Activated naive CD4-positive, alpha-beta T cell treated with anti-CD3 and anti-CD28 coated beads, Interleukin-2, amount 10 ng/mL, durations not matched to agents 7 days and 5 days (primary cell): ENCODE measurements at places on chromosomes 12 and 14.

GRCh38 chr12:66829660-66830325, 150.9 kb upstream of the GRIP1 start:
- DNase-seq = peak; percentile 26
- peaks cover 2% of the 10 kb centered on the region for H3K36me3 ChIP-seq
- H3K27ac ChIP-seq = peak overlapping the region; percentile 86
- peaks cover 5% of the 10 kb centered on the region for H3K27me3 ChIP-seq

GRCh38 chr12:68065687-68066086, 76.4 kb downstream of the IFNG-AS1 start:
- H3K27ac ChIP-seq = no peak overlapping the region
- H3K27me3 ChIP-seq = no peaks in the 10 kb centered on the region
- DNase-seq = no peak
- no peaks in the 10 kb centered on the region for H3K4me1 ChIP-seq
- peaks cover 10% of the 10 kb centered on the region for H3K36me3 ChIP-seq
- H3K4me3 ChIP-seq = no peak overlapping the region

GRCh38 chr12:93322784-93323183, 54.9 kb upstream of the NUDT4 start:
- H3K27me3 ChIP-seq = no peaks in the 10 kb centered on the region
- no peak for DNase-seq
- H3K4me3 ChIP-seq = no peak overlapping the region

DNA sequence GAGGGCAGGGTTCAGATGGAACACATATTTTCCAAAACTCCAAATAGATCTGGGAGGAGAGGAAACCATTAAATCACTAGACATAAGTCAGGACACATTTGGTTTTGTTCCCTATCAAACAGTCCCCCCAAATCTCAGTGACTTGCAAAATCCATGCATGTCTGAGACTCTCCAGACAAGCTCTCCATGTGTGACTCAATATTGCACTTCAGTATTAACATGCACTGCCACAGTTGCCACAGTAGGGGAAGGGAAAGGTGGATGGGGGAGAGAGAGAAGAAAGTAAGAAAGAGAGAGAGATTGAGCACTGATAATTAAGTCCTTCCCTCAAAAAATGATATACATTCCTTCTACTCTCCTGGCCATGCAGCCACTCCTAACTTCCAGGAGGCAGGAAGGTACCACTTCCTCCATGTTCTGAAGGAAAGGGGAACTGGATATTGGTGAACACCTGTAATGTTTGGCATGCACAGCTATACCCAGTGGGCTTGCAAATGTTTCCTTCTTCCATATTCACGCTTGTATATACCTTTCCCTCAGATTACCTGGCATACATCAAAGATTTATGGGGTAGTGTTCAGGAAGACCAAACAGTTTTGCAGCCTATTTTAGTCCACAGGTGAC, 310.0 kb downstream of the ZFP36L1 start:
- H3K4me1 ChIP-seq = peaks cover 33% of the 10 kb centered on the region
- H3K27ac ChIP-seq = peak overlapping the region; percentile 15
- no peaks in the 10 kb centered on the region for H3K27me3 ChIP-seq
- peaks cover 14% of the 10 kb centered on the region for H3K36me3 ChIP-seq
- no peak overlapping the region for H3K4me3 ChIP-seq
- DNase-seq = no peak

- H3K27ac ChIP-seq = peak overlapping the region; percentile 86
- peaks cover 35% of the 10 kb centered on the region for H3K4me1 ChIP-seq
- DNase-seq = peak; percentile 52
- H3K27me3 ChIP-seq = peaks cover 27% of the 10 kb centered on the region
- H3K4me3 ChIP-seq = peak overlapping the region; percentile 8
Observed at GRCh38 chr14:54730156-54730961, 163.4 kb downstream of the SAMD4A start.

- H3K36me3 ChIP-seq = peaks cover 14% of the 10 kb centered on the region
- no peaks in the 10 kb centered on the region for H3K27me3 ChIP-seq
- no peak overlapping the region for H3K27ac ChIP-seq
- DNase-seq = no peak
- H3K4me1 ChIP-seq = no peaks in the 10 kb centered on the region
Observed at GRCh38 chr12:88132392-88132791, 9.5 kb downstream of the CEP290 start.

- H3K4me1 ChIP-seq = no peaks in the 10 kb centered on the region
- H3K27ac ChIP-seq = no peak overlapping the region
- no peak for DNase-seq
- peaks cover 6% of the 10 kb centered on the region for H3K27me3 ChIP-seq
- H3K36me3 ChIP-seq = no peaks in the 10 kb centered on the region
Observed at GRCh38 chr14:50954811-50955372, 10.6 kb upstream of the PYGL start.

DNA sequence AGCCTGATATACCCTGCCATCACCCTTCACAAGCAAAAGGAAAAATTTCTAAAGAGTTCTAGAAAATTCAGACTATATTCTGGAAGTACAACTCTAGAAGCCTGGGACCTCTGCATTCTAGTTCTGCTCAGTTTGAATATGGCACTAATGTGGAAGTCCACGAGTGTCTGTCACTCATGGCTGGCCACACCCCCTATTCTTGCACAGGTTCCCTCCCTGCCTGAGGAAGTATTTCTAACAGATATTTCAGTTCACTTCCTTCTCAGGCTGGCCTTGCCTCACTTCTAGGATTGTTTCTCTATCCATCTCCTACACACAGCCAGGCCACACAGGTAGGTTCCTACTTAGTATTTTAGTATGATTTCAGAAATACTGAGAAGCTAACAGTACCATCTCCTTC, 67.4 kb downstream of the PHLDA1 start:
- no peak overlapping the region for H3K27ac ChIP-seq
- H3K4me1 ChIP-seq = peaks cover 20% of the 10 kb centered on the region
- H3K27me3 ChIP-seq = peaks cover 11% of the 10 kb centered on the region
- no peak overlapping the region for H3K4me3 ChIP-seq

GRCh38 chr12:96786791-96787190, 120.3 kb upstream of the NEDD1 start:
- H3K36me3 ChIP-seq = no peaks in the 10 kb centered on the region
- H3K27ac ChIP-seq = no peak overlapping the region
- no peak for DNase-seq
- H3K27me3 ChIP-seq = peaks cover 4% of the 10 kb centered on the region

DNA sequence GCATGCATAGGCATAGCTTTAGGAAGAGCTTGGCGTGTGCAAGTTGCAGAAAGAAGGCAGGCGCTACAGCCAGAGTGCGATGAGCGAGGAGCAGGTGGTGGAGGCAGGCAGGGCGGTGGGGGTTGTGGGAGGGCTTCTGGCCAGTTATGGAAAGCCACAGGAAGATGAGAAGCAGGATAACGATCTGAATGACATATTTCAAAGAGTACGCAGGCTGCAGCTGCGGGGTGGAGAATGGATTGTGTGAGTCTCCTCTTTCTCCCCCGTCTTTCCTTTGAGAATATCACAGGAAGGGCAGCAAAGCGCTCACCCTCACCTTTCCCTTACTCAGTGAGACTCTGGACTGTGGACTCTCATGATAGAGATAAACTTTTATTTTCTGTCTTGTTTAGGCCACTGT, 48.7 kb upstream of the PLXNC1 start:
- DNase-seq = no peak
- peak overlapping the region; percentile 89 for H3K27ac ChIP-seq
- peaks cover 3% of the 10 kb centered on the region for H3K36me3 ChIP-seq
- no peak overlapping the region for H3K4me3 ChIP-seq
- H3K4me1 ChIP-seq = peaks cover 52% of the 10 kb centered on the region
- peaks cover 8% of the 10 kb centered on the region for H3K27me3 ChIP-seq

- no peak overlapping the region for H3K27ac ChIP-seq
- no peak overlapping the region for H3K4me3 ChIP-seq
- peaks cover 3% of the 10 kb centered on the region for H3K27me3 ChIP-seq
Observed at GRCh38 chr14:90534091-90534837, 137.4 kb downstream of the CALM1 start.

GRCh38 chr12:46217541-46218321, 51.1 kb downstream of the SLC38A1 start:
- H3K36me3 ChIP-seq = peaks cover 84% of the 10 kb centered on the region
- H3K27me3 ChIP-seq = no peaks in the 10 kb centered on the region
- peak overlapping the region; percentile 57 for H3K4me3 ChIP-seq
- peak overlapping the region; percentile 96 for H3K27ac ChIP-seq
- peaks cover 97% of the 10 kb centered on the region for H3K4me1 ChIP-seq

GRCh38 chr12:29655861-29656260, 127.9 kb downstream of the TMTC1 start:
- H3K27me3 ChIP-seq = no peaks in the 10 kb centered on the region
- H3K4me3 ChIP-seq = no peak overlapping the region
- H3K36me3 ChIP-seq = no peaks in the 10 kb centered on the region
- no peak for DNase-seq

DNA sequence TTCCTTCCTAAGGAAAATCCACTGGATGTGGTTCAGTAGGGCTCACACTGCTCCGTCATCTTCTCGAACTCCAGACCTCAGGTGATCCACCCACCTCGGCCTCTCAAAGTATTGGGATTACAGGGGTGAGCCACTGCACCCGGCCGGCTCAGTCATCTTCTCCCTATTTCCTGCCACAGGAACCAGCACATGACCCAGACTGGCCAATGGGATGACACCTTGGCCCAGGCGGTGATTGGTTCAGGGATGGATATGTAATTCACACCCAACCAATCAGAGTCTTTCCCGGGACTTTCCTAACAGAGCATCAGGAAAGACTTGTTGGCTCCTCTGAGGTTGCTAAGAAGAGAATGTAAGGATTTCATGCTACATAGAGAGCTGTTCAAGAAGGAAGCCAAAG, 19.2 kb upstream of the C12orf76 start:
- H3K36me3 ChIP-seq = peaks cover 46% of the 10 kb centered on the region
- H3K4me3 ChIP-seq = no peak overlapping the region
- no peaks in the 10 kb centered on the region for H3K27me3 ChIP-seq

- H3K27ac ChIP-seq = no peak overlapping the region
- H3K27me3 ChIP-seq = no peaks in the 10 kb centered on the region
- H3K4me1 ChIP-seq = peaks cover 54% of the 10 kb centered on the region
- H3K4me3 ChIP-seq = no peak overlapping the region
- DNase-seq = no peak
- peaks cover 30% of the 10 kb centered on the region for H3K36me3 ChIP-seq
Observed at GRCh38 chr12:54734196-54734950, 86.2 kb upstream of the DCD start.

- H3K4me3 ChIP-seq = no peak overlapping the region
- no peak for DNase-seq
- no peaks in the 10 kb centered on the region for H3K27me3 ChIP-seq
- no peaks in the 10 kb centered on the region for H3K4me1 ChIP-seq
- no peaks in the 10 kb centered on the region for H3K36me3 ChIP-seq
Observed at GRCh38 chr14:75604979-75605851, 26.8 kb downstream of the FLVCR2 start.

GRCh38 chr14:61476754-61477410, 155.5 kb downstream of the PRKCH start:
- peaks cover 50% of the 10 kb centered on the region for H3K36me3 ChIP-seq
- peak overlapping the region; percentile 64 for H3K4me3 ChIP-seq
- DNase-seq = peak; percentile 78
- H3K4me1 ChIP-seq = peaks cover 95% of the 10 kb centered on the region
- peak overlapping the region; percentile 95 for H3K27ac ChIP-seq

- H3K4me1 ChIP-seq = no peaks in the 10 kb centered on the region
- no peaks in the 10 kb centered on the region for H3K36me3 ChIP-seq
- H3K4me3 ChIP-seq = no peak overlapping the region
- no peak for DNase-seq
Observed at GRCh38 chr12:74610711-74611110, 73.1 kb downstream of the ATXN7L3B start.

- no peak overlapping the region for H3K4me3 ChIP-seq
- H3K36me3 ChIP-seq = no peaks in the 10 kb centered on the region
- no peaks in the 10 kb centered on the region for H3K27me3 ChIP-seq
- DNase-seq = no peak
- H3K4me1 ChIP-seq = no peaks in the 10 kb centered on the region
Observed at GRCh38 chr14:36766974-36767373, 105.3 kb downstream of the PAX9 start.

- no peaks in the 10 kb centered on the region for H3K36me3 ChIP-seq
- H3K4me3 ChIP-seq = no peak overlapping the region
- no peak overlapping the region for H3K27ac ChIP-seq
- H3K4me1 ChIP-seq = no peaks in the 10 kb centered on the region
Observed at GRCh38 chr14:65794674-65795279, 382.2 kb downstream of the FUT8 start.

GRCh38 chr14:93305725-93306418, 27.0 kb downstream of the BTBD7 start:
- no peak overlapping the region for H3K27ac ChIP-seq
- no peaks in the 10 kb centered on the region for H3K4me1 ChIP-seq
- no peak for DNase-seq
- H3K27me3 ChIP-seq = no peaks in the 10 kb centered on the region
- no peak overlapping the region for H3K4me3 ChIP-seq

- no peak overlapping the region for H3K27ac ChIP-seq
- DNase-seq = no peak
- H3K36me3 ChIP-seq = peaks cover 3% of the 10 kb centered on the region
- no peak overlapping the region for H3K4me3 ChIP-seq
- no peaks in the 10 kb centered on the region for H3K27me3 ChIP-seq
Observed at GRCh38 chr14:68143341-68143841, 323.8 kb downstream of the RAD51B start.

DNA sequence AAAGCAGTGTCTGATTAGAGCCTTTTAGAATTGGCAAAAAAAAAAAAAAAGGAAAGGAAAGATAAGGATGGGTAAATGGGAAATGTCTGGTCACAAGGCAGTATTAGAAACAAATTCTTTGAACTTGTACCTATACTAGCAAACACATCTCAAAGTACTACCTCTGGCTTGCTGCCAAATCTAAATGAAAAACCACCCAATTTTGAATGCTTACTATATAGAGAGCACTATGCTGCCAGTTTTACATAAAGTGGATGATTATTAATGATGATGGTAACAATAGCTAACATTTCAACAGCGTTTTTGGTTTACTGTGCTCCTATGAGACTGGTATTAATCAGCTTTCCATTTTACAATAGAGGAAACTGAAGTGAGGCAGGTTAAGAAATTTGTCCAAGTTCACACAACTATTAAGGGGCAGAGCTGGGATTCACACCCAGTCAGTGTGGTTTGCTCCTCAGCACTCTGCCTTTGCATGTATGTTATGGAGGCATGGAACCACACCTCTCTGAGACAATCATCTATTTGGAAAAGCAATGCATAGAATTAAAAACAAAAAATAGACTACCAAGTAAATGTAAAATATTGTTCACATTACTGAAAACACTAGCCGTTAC, 34.2 kb downstream of the ATP2B1 start:
- H3K27ac ChIP-seq = no peak overlapping the region
- H3K4me1 ChIP-seq = peaks cover 3% of the 10 kb centered on the region
- H3K36me3 ChIP-seq = peaks cover 2% of the 10 kb centered on the region
- no peak for DNase-seq
- H3K4me3 ChIP-seq = no peak overlapping the region
